ENCODE measurements at places on chromosomes 3 and 15.
A peak's percentile ranks its signal among the peaks of the same experiment; 100 is the strongest.

GRCh38 chr3:157614896-157615295 is 111.7 kb upstream of the VEPH1 start:
- DNase-seq, result no peak

DNA sequence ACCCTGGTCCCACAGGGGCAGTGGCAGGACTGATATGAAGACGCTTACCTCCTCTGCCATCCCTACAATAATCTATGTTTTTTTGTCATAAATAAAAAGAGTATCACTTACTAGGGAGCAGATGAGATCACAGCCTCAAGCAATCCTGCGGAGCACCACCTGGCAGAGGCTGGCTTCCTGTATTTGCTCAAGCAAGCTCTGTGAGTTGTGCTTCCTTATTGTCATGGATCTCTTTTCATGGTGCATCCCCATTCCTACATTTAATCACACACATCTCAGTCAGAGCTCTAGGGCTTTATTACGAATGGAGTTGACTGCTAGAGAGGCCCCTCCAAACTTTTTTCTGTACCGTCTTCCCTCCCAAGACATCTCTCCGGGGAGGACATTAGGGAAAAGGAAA is 186.0 kb downstream of the UBE2E2 start:
- DNase-seq, result no peak

GRCh38 chr15:63296195-63296594 is 18.8 kb downstream of the APH1B start:
- DNase-seq, result no peak

GRCh38 chr3:55826731-55827496 is 339.8 kb upstream of the WNT5A start:
- DNase-seq, result no peak

- no peak for DNase-seq
These were observed 70.5 kb upstream of the PPIB start for GRCh38 chr15:64233299-64233698.

- DNase-seq, result no peak
These were observed 60.5 kb downstream of the GABRB3 start for GRCh38 chr15:26712335-26712734.

DNA sequence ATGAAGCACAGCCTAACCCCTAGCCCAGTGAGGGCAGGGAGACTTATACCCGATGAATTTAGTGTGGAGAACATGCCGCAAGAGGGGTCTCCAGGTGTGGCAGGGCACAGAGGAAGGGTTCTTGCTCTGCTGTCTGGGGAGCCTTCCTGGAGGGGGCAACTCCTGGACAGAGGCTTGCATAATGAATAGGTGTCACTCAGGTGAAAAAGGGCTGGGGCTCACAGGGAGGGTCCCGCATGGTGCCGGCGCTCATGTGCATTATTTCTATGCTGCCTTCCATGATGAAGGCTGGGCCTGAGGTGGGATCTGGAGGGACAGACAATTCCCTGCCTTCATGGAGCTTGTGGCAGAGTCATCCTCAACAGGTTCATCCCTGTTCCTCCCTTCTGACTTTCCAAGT is 51.5 kb downstream of the ITGA11 start:
- DNase-seq, result no peak

- no peak for DNase-seq
These were observed 171.0 kb downstream of the EPHA3 start for GRCh38 chr3:89278302-89279025.

GRCh38 chr3:32405155-32405554 is 13.5 kb downstream of the CMTM7 start:
- no peak for DNase-seq

DNA sequence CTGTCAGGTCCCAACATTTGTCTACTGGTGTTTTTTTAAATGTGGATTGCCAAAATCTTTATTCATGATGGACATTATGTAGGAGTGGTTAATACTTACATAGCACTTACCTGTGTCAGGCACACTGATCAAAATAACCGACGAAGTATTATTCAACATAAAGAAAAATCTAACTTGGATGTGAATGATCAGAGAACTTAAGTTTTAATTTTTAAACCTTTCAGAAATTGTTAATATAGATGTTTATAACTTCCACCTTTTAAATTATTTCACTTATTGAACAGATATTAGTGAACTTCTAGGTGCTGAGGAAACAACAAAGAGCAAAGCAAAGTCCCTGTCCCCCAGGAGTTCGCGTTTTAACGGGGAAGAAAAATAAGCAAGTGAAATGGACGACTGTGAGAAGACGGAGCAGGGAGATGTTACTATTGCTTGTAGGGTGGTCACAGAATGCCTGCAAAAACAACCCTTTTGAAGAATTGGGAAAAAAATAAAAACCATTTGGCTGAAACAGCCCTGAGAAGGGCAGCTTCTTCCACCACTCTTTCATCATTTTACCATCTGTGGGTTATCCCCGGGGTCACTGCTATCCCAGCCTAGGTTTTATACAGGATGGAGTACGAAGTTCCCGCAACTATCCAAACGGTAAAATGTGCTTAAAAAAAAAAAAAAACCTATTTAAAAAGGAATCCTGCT is 915 bp upstream of the APH1B start:
- no peak for DNase-seq

DNA sequence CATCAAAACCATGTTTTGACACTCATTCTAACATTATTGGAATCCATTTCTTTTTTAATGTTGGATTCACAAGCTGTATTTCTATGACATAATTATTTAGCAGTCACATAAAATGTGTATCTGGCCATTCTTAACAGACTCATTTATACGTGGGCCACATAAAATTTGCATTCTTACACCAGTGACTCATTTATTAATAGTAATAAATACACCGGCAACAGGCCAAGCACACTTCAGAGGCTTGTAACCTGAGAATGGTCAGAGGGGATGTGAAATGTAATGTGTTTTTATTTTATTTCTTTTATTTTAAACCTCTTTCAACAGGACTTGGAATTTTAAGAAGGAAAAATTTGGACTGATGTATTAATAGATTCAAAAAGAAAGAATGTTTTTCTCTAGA is 384.9 kb upstream of the RARB start:
- DNase-seq, result no peak

DNA sequence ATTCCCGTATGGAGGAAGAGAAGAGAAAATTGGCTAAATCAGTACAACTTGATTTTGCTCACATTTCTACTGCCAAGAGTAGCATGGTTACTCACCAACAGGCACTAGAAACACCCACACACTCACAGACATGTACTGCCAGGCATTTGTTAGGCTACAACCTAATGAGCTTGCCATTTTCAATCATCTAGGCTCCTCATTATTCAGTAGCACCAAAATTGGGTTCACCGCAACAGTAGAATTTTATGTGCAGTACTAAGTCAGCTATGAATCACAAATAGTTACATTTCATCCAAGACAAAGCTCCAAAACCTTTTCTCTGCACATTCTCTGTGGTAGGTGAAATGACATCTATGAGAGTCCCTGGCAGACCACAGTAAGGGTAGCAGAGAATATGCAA is 15.0 kb upstream of the THUMPD3 start:
- DNase-seq, result no peak

DNA sequence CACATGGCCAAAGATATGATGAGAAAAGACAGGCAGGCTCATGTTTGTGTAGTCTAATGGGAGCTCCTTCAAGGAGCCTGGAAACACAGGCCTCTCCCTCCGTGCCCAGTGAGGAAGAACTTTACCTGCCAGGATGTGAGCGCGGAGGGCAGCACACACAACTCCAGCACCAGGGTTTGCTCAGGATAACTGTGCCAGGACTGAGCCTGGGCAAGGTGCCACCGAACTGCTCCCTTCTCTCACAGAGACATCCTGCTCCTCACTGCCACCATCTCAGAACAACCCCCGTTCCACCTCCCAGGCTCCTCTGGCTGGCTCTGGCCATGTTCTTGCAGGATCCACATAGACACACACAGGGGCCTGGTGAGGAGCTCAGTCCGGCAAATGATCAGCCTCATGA is 87.4 kb downstream of the NUP210 start:
- DNase-seq, result no peak

DNA sequence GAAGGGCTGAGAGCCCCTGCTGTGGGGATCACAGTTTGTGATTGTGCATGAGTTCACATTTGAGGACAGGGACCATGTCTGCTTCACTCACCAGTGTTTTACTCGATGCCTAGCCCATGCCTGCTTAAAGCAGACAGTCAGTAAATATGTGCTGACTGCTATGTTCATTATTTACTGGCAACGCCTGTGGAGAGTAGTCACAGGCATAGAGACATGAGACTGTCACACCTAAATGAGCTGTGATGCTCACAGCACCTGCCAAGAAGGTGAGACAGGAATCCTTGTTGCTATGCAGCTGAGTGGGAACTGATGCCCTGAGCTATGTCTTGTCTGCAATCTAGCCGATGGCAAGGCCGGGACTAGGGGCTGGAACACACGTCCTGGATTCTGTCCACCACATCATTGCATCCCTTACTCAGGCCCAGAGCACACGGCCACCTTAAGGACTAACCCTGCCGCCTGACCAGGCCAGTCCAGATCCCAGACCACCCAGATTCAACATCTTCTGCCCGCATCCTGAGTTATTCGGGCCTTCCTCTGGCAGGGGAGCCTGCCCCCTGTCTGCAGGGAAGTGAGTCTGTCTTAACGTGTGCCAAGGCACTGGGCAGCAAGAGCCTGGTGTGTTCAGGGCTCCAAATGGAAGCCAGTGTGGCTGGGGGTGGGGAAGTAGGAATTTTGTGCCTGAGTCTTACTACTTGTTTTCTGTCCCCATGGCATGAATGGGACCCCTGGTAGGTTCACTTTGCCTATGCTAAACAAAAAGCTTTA is 44.8 kb downstream of the FGD5 start:
- DNase-seq, result no peak

GRCh38 chr3:39146611-39147591 is 6.5 kb downstream of the CSRNP1 start:
- DNase-seq, result peak; percentile 55

GRCh38 chr15:65978110-65978509 is 108.8 kb downstream of the RAB11A start:
- DNase-seq, result no peak

- DNase-seq, result no peak
These were observed 144.2 kb downstream of the LRTM1 start for GRCh38 chr3:54783611-54784010.

GRCh38 chr3:99669879-99670555 is 31.6 kb downstream of the COL8A1 start:
- DNase-seq, result no peak

DNA sequence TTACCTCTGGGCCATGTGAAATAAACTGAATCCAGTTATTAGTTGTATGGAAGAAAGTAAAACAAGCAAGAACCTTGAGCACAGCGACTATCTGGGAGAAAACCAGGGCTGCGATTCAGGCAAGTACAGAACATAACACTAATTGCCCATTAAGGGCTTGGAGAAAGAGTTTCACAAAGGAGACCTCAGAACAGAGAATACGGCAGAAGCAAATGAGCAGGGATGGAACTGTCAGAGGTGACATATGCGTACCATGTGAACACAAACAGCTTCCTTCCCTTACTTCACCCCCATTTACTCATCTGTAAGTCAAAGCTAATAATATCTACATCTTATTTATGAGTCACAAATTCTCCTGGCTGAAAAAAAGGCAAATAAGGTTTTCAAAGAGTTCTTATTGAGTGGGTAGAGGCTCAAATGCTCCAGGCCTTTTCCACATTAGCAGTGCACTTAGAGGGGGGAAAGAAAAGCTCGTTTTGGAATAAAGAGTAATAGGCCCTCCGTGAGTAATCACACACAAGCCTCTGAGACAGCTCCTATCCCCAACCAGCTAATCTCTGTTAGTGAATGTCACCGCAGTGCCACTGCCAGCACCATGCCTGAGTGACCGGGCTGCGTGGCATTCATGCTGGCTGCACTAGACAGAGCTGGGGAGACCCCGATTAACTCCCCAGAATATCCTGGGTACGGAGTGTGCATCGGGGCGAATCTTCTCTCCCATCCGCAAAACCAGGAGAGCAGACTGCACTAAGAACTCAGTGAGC is 2.6 kb downstream of the PCSK6 start:
- no peak for DNase-seq

GRCh38 chr3:151404316-151404715 is 19.8 kb upstream of the P2RY12 start:
- DNase-seq, result no peak

- no peak for DNase-seq
These were observed 1.5 kb downstream of the GRM2 start for GRCh38 chr3:51708216-51708845.

DNA sequence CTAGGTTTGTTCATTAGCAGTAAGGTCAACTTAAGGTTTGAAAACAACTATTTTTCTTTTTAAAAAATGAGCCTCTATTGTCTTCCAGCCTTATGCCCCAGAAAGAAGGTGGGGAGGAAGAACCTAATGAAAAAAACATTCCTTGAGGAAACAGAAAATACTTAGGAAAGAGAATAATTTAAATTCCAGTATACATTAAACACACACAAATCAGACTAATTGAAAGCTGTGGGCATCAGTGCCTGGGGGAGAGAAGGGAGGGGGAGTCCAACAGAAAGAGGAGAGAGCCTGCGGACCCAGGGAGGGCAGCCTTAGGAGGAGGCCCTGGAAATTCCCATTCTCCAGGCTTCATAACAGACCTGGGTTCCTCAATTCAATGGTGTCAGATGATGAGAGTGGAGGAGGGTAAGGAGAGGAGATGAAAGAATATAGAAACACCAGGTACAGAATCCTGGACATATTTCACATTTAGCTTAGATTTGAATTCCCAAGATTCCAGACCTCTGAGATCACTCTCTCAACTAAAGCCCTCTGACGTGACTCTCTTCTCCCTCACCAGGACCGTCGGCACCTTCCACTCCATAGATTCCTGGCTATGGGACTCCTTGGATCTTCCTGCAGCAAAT is 320.5 kb upstream of the UMPS start:
- no peak for DNase-seq

DNA sequence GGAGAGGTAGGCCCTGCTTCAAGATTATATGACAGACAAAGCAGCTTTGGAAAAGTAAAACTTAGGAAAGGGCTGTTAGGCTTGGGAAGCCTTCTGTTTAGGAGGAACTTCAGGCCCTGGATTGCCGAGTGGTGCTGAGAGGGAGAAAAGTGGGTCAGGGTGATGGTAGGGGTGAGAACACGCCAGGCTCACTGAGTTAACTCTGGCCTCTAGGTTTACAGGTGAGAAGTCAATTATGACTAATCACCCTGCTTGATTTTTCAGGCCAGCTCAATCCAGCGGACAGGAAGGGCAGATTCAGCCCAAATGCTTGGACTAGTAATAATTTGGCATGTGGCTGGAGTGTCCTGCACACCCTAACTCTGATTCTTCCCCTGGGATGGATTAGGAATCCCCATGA is 365.1 kb upstream of the LMCD1 start:
- no peak for DNase-seq

GRCh38 chr3:138916824-138917223 is 30.1 kb downstream of the FOXL2 start:
- no peak for DNase-seq

- DNase-seq, result no peak
These were observed 10.7 kb upstream of the UBE2E1 start for GRCh38 chr3:23795096-23795495.
